ENCODE measurements at places on chromosomes 16 and 17. TPM values are rescaled to one million over a fixed set of nuclear protein-coding genes. Genes with fewer than 3 reads are reported as not detected.

CD300A gene
- not detected for total RNA-seq

DNA sequence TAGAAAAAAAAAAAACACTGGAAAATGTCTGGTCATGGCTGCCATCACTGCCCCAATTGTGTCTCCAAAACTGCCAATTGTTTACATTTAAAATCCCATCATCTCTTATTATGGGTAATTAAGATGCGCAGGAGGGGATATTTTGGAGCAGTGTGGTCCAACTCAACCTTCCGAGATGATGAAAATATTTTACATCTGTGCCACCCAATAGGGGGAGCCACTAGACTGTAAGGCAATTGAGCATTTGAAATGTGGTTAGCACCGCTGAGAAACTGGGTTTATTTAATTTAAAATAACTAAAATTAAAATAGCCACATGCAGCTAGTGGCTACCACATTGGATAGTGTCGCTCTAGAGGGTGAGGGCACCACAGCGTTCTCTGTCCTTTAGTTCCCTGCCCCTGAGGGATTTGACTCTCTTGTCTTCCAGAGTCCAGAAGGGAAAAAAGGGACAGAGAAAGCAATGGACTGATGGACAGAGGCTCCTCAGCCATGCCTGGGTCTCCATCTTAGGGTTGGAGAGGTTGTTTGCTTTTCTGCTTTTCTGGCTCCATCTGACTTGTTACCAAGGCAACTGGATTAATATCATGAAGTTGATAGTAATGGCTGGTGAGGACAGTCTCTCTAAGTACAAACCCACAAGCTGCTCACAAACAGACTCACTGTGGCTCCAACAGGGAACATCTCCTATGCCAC lies 3.5 kb downstream of the MPO start:
- no peak for DNase-seq

DNA sequence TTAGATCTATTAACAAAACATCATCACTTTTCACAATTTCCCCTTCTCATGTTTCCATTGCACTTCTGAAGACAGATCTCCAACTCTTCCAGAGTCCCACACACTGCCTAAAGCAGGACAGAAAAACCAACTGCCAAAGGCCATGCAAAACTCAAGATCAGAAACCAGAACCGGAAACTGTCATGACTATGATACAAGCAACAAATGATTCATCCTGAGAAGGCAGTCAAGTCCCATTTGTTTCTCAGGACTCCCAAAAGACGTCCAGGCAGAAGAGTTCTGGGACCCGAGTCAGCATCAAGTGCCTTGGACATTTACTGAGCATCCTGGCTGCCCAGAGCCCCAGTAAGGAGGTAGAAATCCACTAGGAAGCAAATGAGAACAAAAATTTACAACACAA lies 38.8 kb downstream of the ERN1 start:
- DNase-seq: no peak

OSBPL7 gene
- 13.2 TPM for total RNA-seq

CCDC144A gene
- total RNA-seq: 2.6 TPM

DNA sequence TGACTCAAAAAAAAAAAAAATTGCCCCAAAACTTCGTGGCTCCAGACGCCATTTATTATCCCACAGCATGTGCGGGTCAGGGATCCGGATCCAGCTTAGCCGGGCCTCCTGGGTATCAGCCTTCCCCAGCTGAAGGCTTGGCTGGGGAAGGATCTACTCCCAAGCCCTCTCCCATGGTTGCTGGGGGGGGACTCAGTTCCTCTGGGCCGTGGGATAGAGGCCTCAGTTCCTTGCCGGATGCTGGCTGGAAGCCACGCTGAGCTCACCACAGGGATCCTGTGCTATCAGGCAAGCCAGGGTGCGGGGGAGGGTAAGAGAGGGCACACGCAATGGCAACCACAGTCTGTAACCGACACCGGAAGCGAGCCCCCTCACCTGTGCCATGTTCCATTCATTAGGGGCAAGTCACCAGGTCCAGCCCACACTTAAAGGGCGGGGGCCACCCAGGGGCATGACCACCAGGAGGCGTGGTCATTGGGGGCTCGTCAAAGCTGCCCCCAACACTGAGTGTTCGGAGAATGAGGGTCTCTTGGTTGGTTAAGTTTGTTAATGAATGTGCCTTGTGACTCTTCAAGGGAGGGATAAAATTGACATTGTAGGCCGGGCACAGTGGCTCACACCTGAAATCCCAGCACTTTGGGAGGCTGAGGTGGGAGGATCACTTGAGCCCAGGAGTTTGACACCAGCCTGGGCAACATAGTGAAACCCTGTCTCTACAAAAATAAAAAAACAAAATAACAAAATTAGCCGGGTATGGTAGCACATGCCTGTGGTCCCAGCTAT lies 210.0 kb upstream of the GSE1 start:
- peak; percentile 37 for DNase-seq

GRCh38 chr16:85126705-85127378 lies 14.6 kb upstream of the CIBAR2 start:
- DNase-seq: no peak

DNA sequence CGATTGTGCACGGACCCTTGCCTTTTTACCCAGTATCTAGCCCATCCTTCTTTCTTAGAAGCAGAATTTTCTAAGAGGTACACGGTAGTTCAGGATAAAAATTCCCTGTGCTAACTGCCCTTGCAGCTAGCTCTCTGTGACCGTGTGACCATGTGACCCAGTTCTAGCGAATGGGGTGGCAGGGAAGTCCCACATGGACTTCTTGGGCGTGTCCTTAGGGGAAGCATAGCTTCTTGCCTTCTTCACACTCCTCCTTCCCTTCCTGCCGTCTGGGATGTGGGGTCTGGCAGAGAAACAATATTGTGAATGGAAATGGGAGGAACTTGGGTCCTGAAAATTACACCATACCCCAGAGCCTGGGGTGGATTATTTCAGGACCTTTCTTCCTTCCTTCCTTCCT lies 670.7 kb downstream of the MAF start:
- DNase-seq: no peak

DNA sequence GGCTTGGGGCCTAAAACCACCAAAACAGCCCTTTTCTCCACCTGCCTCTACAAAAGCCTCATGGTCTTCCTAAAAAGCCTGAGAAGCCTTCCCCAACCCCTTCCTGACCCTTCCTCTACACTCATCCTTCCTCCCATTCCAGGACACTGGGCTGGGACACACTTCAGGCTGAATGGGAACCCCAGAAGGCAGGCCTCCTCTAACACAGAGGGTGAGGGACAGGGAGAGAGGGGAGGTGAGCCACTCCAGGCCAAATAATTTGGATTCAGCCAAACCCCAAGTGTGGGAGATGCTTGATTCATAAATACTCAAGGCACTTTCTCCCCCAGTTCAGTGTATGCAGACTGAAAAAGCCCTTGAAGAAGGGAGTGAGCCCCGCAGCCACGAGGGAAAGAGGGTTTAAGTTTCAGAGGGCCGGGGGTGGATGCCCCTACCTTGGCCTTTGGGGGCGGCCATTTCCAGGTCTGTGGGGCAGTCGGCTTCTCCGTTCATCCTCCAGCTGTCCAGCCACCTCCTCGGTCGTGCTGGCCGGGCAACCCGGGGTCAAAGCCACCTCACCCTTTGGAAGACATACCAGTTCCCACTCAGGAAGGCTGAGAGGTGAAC lies 1.6 kb downstream of the UBTF start:
- no peak for DNase-seq

LRRC75A gene
- total RNA-seq: 3.6 TPM

GRCh38 chr17:859824-860195 lies 77.7 kb downstream of the MRM3 start:
- DNase-seq: peak; percentile 59

DNA sequence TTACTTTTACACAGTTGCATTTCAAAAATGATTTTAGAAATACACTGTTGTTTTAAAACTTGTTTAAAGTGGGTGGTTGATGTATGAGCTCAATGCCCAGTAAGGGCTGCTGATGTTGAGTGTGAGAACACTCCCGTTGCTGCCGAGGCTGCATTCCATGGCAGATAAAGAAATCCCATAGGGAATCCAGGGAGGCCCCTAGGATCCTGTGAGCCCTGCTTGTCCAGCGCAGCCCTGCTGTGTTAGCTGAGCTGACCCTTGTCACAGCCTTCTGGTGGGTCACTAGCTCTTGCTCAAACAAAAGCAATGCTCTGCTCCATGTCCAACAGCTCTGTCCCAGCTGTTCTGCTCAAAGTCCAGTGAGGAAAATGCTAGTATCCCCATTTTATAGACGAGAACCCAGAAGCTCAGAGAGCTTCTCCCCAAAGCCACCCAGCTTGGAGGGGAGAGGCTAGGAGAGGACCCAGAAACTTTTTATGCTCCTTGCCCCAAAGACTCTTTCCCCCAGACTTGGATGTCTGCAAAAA lies 18.6 kb upstream of the COL1A1 start:
- no peak for DNase-seq

GRCh38 chr16:20940871-20941635 lies 40.5 kb downstream of the LYRM1 start:
- no peak for DNase-seq

SLC6A2 gene
- total RNA-seq: not detected

CA10 gene
- not detected for total RNA-seq
